Substantia nigra (tissue), 51 donors: ENCODE measurements at places on chromosomes 5 and 9.

GRCh38 chr9:114172981-114173833 lies 17.9 kb downstream of the COL27A1 start:
- DNase-seq, result no peak

DNA sequence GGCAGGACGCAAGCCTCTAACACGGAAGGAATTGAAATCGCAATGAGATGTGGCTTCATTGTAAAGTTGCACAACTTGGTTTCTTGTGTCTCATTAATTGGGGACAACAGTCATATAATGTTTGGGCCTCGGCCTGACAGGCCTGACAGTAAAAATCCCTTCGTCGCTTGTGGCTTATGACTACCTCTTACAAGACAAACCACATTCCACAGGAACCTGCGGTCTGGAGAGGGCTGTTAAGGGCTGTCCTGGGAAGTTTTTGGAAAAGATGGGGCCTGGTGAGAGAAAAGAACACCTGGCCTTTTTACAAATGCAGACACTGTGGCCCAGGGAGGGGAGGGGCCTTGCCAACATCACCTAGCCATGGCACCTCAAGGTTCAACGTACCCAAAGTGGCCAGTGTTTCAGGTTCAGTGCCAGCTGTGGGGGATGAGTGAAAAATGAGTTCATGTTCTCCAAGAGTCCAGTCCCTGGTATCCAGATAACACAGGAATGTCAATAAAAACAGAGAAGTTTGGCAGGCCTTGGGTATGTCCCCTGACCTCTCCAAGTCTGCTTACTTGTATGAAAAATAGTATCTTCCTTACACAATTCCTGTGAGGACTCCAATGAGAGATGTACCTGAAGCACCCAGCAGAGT lies 22.2 kb downstream of the SHB start:
- no peak for DNase-seq

- no peak for DNase-seq
These were observed 54.6 kb upstream of the S1PR3 start for GRCh38 chr9:88936668-88937067.

- no peak for DNase-seq
These were observed 51.3 kb downstream of the SLC22A5 start for GRCh38 chr5:132420706-132421272.

- no peak for DNase-seq
These were observed 79.0 kb downstream of the SPRY4 start for GRCh38 chr5:142245786-142246185.

DNA sequence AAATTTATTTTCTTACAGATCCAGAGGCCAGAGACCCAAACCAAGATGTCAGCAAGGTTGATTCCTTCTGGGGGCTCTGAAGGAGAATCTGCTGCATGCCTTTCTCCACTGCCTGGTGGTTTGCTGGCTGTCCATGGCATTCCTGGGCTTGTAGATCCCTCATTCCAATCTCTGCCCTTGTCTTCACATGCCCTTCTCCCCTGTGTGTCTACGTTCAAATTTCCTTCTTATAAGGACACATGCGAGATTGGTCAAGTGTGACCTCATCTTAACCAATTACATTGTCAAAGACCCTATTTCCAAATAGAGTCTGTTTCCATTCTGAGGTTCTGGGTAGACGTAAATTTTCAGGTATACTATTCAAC lies 84.5 kb upstream of the RAI14 start:
- no peak for DNase-seq

GRCh38 chr9:114824110-114824509 lies 18.3 kb upstream of the TNFSF15 start:
- DNase-seq, result no peak

DNA sequence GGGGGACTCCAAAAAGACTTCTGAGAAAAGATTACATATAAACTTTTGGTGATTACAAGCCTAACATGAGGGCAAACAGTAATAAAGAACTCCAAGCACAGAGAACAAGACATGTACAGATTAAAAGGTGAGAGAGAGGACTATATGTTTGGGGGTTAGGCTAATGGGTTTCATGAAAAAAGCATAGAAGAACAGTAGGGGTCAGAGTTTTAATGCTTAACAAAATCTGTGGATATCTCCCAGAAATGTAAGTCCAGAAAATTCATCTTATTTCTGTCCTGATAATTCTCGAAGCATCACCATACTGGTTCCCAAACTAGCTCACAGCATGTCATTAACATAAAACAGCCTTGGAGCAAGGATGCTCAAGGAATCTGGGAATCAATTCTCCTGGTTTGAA lies 137.2 kb downstream of the ARRDC3 start:
- DNase-seq, result no peak

DNA sequence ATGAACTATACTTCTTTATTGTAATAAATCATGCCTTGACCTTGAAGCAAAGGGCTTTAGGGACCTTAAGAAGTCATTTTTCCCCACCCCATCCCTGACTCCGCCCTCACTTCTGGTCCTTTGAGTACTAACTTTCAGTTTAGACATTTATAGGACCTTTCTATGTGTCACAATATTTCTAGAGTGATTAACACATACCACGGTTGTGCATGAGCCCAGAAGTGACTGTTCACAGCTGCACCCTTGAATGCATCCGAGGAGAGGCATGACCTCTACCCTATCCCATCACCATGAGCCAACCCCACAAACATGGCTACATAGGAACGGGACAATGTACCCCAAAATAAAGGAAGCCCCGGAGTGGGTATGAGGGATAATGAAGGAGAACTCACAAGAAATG lies 160.3 kb downstream of the HSD17B3 start:
- DNase-seq, result no peak

GRCh38 chr5:9126490-9126889 lies 419.4 kb downstream of the SEMA5A start:
- DNase-seq, result no peak

DNA sequence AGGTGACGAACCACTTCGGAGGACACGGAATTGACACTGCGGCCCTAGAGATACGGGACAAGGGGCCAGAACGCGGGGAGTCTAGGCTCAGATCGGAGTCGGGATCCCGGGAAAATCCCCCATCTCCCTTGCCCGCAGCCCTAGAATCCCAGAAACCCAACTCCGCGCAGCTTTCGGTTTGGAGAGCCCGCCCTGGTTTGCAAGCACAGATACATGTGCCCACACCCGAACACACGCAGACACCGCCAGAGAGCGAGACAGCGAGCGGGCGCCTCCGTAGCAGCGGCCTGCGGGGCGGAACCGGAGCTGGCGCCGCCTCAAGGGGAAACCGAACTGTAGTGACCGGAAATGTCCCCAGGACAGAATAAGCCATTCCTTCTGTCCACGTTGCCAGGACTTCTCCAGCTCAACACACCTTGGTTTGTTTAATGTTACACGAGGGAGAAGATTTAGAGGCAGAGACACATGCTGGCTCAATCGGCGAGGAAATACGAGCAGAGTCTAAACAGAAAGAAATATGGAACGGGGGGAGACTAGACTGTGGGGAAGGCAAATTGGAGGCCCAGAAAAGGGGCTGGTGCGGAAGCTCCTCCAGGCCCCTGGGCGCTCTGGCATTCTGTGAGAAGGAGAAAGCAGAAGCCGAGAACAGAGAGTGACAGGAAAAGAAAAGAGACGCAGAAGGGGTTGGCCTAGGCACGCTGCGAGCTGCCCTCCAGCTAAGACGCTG lies 2.9 kb upstream of the PAX5 start:
- no peak for DNase-seq

GRCh38 chr5:139263946-139264345 lies 29.6 kb upstream of the MATR3 start:
- no peak for DNase-seq

GRCh38 chr5:96487859-96488258 lies 54.8 kb upstream of the PCSK1 start:
- DNase-seq, result no peak

GRCh38 chr5:33725806-33726205 lies 166.0 kb downstream of the ADAMTS12 start:
- no peak for DNase-seq

GRCh38 chr5:151475388-151475787 lies 28.0 kb downstream of the SLC36A1 start:
- DNase-seq, result no peak

DNA sequence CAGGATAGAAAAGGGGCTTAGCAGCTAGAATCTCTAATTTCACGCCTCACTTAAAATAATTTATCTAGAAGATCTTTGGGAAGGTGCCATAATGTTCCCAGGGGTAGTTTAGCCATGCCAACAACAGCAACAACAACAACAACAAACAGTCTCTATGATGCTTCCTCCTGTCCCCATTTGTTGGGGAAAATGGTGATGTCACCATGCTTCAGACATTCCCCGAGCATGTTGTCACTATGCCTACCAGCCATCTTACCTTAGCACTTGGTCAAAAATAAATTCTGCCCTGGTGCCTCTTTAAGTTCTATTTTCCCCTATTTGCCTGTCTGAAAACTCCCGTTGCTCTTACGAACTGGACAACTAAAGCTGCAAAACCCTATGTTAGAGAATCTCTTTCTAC lies 76.6 kb downstream of the KCNN2 start:
- DNase-seq, result no peak

DNA sequence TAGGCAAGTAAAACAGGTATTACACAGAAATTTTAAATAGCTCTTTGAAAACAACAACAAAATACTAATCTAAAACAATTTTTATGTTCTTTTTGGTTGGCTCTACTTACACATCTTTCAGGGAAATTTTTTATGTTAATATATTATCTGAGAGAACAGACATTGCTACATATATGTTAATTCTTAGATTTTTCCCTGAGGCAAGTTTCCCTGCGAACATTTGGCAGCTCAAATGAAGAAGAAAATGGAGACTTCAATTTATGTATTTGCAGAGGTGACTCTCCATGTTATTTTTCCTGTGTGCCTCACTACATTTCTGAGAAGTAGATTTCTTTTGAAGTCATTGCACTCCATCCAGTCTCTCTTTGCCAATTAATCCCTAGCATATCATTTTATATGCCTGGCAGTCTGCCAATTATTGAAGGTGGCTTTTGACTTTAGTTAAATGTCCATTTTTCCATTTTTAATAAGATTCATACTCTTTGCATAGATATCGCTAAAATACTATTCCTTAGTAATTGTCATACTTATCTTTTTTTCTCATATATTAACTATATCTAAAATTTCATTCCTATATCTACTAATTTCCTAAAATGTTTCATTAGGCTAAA lies 908.2 kb upstream of the CDH10 start:
- DNase-seq, result no peak

DNA sequence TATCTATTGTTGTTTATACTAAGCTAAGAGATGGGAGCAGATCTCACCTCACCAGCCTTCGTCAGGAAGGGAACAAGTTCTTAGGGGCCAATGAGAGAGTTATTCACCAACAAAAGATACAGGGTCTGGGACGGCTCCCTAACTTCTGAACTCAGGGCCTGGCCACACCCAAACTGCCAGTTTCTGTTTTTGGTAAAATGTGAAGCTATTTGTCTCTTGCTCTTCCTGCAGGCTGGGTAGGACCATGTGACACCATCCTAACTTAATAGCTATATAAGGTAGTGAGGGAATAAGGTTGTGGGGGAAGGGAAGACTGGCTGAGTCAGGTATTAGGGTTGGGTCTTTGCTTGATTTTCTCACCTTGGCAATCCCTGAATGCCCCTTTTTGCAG lies 480.5 kb downstream of the KDM4C start:
- DNase-seq, result no peak

DNA sequence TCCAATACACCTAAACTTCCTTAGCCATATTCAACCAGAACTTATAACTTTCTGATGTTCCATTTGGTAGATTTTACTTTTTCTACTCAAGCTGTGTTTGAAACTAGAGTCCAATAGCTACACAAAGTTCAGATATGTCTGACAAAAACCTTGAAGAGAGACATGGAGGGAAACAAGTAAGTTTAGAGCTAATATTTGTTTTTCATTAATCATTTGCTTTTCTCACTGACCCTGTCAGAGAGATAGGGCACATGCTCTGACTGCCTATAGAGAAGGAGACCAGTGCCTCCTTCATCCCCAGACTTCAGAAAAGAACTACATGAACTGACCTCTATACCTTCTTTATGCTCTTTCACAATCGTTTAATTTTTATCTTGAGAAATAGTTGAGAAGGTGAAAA lies 157.0 kb upstream of the PPP1R2B start:
- no peak for DNase-seq

DNA sequence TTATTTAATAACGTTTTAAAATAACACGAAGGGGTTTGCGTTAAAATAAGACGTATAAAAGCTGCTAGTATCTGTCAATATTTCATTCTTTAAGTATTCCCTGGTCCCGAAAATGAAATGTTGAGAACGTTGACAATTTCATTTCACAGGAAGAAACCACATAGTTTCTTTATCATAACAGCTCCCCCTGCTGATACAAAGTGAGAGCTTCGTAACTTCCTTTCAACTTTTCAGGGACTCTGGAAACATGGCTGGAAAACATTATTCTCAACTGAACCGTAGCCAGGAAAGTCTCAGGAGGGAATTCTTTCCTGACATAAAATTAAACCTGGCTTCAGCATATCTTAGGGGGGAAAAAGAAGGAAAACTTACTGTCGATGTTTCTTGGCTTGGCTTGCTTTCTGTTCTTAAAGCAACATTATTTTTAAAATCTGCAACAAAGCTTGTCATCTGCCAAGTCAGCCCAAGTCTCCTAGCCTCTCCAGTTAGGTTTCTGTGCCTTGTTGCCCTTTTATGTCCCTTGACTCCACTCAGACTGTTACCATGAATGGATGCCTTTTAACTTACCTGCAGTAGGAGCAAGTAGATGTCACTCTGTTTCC lies 122.9 kb upstream of the DAB2 start:
- no peak for DNase-seq

DNA sequence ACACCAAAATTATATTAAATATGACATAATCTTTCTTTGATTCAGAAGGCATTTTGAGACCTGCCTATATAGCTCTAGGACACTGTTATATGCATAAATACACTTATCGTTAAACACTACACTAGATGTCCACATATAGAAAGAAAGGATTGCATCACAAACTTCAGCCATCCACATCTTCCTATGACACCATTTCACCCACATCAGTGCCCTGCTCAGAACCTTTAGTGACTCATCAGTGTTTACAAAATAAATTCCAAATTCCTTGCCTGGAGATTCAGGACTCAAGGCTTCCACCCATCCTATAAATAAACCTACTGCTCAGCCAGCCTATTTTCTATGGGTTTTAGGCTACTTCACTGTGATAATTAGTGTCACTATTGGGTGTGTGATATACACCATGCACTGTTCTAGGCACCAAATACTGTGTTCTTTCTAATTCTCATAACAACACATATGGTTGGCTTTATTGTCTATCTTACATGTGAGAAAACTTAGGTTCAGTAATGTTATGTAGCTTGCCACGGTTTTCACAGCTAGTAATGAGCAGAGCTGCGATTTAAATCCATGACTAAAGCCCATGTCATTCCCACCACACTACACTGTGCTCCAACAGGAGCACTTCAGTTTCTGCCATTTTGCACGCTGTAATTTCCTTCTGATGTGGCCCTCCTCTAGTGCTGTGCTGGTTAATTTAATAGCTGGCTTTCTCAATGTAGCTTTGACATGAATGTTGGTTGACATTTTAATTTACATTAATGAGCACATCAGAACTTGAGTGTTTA lies 103.3 kb downstream of the SREK1 start:
- no peak for DNase-seq

GRCh38 chr9:137128862-137129455 lies 10.0 kb upstream of the GRIN1 start:
- no peak for DNase-seq
